A549 treated with dexamethasone at 1 μM for 4 hours (cell line): ENCODE measurements at places on chromosomes 5 and 9. TPM values are rescaled to one million over a fixed set of nuclear protein-coding genes. Genes with fewer than 3 reads are reported as not detected.

Gene ST6GALNAC6
- 19.3 to 24.9 TPM (median 21.5 TPM) in 5 replicates for total RNA-seq

Gene FAM153A
- total RNA-seq, result 0.34 TPM in 1 of 5 replicates, not detected in the others

Gene SCGB3A2
- total RNA-seq, result not detected in 5 replicates

Gene LHX3
- total RNA-seq, result 0.05 to 0.13 TPM (median 0.11 TPM) in 5 replicates

Gene GGTA1
- total RNA-seq, result not detected in 5 replicates
